CD4-positive, alpha-beta T cell treated with Interleukin-6 for 4 hours (primary cell): ENCODE measurements at places on chromosomes 7 and 10.
A peak's percentile ranks its signal among the peaks of the same experiment; 100 is the strongest.

DNA sequence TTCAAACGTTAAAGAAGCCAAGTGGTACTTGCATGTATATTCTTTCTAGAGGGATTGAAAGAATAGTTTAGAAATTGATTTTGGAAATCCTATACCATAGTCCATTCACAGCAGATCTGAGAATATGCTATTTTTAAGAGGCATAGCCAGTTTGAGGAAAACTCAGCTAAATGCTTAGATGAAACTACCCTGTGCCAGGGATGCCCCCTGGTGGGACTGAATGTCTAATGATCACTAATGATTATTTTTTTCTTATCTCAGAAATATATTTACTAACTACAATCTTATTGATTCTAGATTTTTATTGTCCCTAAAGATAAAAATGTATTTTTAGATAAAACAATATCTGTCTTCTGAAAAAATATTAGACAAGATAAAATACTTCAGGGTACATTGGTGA is 844.9 kb upstream of the PHF14 start:
- no peak for DNase-seq

DNA sequence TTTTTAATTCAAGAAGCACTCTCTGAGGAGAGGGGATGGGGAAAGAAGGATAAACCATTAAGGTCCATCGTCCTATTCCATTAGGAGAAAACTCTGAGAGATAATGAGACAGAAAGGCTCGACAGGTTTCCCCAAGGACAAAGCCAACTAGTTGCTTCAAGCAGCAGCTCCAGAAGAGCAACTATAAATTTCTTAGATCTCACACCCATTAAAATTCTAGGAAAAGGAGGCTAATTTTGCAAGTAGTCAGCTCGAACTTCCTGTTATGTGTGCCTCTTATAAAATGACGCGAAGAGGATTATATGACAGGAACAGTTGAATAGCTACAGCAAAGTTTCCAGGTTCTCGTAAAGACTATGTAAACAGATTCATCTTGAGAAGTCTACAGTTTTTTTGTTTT is 52.0 kb upstream of the ST8SIA6 start:
- DNase-seq = no peak

DNA sequence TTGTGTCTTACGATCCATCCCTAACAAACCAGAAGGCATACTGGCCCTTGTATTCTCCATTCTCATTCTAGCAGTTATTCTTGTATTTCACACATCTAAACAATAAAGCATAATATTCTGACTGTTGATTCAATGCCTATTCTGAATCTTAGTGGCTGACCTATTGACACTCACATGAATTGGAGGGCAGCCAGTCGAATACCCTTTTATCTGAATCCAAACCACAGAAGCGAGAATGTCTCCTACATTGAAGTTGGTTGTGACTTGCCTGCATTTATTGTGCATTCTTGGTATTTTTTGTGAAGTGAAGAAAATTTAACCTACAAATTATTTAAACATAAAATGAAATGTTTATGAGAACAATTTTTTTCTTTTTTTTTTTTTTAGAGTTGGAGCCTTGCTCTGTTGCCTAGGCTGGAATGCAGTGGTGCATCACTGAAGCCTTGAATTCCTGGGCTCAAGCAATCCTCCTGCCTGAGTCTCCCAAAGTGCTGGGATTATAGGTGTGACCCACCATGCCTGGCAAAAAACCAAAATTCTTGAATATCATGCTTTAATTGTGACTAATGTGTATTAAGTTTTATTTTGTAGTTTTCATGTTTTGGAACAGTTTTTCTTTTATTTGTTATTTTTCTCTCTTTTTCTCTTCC is 22.7 kb downstream of the EXOC4 start:
- no peak for DNase-seq

GRCh38 chr10:62033125-62033524 is 131.6 kb downstream of the ARID5B start:
- peak; percentile 37 for DNase-seq

GRCh38 chr7:4612237-4612636 is 69.9 kb upstream of the FOXK1 start:
- DNase-seq = no peak

GRCh38 chr10:114173603-114173920 is 441 bp downstream of the CCDC186 start:
- no peak for DNase-seq

- no peak for DNase-seq
Observed at GRCh38 chr7:128410451-128410753, 620 bp upstream of the IMPDH1 start.

DNA sequence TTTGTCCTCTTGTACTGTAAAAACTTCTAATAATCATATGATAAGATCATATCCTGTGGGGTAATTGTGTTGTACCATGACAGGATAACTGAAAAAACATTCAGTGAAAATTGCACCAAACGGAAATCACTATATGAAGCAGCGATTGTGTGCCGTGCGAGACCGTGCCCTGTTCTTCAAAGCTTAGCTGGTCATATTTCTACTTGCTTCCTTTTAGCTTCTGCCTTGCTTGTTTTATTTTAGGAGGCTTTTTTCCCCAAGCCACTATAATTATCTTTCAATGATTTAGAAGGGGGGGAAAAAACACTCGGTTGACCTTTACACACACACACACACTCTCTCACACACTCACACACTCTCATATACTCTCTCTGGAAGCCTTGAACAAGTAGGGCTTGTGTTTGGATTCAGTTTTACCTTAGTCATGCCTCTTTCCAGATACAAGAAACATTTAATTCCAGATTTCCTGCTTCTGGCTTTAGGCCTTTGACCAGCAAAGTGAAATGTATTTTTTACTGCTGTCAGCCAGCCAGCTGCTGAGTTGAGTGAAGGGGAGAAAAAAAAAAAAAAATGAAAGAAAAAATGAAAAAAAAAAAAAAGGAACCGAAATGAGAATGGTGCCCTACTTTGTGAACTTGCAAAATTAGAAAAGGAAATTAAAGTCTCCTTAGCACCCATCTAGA is 181.4 kb downstream of the ARID5B start:
- DNase-seq = peak; percentile 64
